T47D (cell line): ENCODE measurements at places on chromosomes 2 and 18.

DNA sequence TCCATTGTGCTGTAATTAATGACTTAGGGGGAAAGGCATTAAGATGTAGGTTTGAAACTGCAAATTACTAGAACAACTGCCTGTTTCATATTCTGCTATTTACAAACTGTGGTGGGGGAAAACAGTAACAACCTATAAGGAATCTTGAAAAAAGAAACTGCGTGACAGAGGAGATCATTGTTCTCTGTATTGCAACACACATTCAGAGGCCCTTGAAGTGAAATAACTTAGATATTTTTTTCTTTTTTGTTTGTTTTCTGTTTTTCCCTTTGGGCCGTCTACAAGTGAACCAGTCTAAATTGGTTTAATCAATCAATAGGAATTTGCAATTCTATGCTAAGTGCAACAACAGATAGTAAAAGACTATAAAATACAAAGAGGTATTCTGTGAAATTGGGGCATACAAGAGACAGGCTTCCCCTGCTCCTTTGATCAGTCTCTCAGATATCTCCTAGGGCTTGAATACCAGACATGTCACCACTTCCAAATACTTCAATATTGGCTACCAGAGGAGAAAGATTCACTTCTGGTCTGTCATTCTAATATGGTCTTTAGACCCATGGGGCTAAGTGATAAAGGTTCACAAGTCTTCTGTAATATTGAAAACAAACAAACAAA is 2055.1 kb upstream of the CELF4 start:
- no peak for DNase-seq

GRCh38 chr2:195756218-195756942 is 99.4 kb downstream of the SLC39A10 start:
- no peak for DNase-seq

DNA sequence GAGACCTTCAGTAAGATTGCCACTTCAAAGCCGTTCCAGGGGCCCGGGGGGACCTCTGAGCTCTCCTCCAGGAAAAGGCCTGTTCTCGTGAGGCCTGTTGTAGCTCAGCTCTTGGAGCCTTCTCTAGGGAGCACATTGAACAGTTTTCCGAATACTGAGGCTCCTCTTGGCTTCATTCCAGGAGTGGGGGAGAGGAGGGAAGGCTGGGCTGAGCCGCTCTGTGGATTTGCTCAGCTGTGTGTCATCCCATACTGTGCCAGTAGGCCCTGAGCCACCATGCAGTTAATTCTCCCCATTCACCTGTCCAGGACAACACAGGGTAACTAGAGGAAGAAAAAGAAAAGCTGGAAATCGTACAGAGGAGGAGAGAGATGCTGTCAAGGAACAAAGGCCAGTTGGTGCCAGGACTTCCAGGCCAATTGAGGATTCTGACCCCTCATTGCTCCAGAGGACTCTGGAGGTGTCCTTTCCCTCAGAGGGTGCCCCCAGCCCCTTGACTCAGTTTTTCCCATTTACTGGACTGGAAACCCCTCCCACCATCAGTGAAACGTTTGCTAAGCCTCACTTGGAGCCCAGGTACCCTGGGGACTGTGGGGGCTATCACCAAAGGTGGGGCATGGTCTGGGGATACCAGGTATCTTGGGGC is 41.4 kb downstream of the HS1BP3 start:
- peak; percentile 29 for DNase-seq

- no peak for DNase-seq
These were observed 848 bp downstream of the TMSB10 start for GRCh38 chr2:84906108-84906899.

DNA sequence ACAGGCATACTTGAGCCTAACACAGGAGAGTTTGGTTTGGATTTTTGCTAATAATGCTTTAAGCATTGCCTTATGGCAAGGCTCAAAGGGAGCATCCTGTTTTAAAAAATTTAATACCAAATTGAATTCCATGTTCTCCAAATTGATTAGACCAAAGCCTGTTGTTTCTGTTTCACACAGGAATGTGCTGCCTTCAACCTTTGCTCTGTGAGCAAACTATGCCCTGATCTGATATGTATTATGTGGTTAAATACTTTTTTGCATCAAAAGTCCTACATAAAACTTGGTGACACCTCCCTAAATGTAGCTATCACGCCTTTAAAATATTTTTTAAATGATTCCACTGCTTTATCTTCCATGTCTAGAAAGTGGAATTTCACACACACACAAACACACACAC is 691.4 kb downstream of the CPS1 start:
- DNase-seq = no peak

DNA sequence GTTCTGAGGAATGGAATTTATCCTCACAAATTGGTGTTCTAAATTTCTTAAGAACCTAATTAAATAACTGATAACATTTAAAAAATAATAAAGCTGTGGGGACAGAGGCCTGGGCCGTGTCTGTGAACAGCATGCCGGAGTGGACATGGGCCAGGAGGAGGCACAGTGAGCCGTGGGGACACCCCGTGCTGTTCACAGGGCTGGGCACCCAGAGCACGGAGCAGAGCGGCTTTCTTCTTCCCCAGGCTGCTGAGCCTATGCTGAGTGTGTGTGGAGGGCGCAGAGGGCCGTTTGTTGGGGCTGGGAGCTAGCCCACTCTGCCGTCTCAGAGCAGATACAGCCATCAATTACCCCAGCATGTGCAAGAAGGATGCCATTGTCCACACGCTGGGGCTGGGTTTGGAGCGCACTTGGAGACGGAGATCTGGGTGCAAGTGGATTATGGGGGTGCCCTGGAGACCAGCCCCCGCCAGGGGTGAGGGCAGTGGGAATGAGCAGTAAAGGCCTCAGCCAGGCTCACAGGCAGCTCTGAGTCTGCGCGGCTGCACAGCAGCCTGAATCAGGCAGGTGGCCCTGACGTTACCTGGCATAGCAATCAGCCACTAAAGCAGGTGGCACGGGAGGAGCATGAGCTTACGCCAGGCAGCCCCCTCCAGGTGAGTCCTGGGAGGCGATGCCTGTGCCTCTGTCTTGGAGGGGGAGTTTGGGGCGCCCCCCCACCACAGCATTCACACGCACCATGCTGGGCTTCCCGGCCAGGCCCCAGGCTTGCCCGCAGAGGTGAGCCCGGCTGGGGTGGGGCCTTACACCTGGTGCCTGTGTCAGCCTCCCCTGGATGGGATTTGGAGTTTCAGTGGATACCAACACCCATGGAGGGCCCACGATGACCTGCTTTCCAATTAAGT is 52.1 kb upstream of the SLC66A3 start:
- no peak for DNase-seq

DNA sequence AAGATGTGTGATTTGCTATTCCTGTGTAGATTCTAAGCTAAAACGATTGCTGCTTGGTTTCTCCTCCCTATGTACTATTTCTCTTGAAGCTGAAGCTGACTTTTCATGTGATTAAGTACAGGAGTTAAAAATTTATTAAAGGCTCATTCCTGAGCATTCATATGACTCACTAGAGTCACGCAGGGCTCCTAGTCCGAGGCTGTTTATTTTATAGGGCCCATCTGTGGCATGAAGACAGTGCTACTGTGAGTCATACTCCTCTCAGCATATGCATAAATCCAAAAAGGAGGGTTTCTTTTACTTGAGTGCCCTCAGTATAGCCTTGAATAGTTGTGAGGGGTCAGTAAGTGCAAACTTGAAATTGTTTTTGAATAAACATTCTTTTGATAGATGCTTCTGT is 378.8 kb downstream of the PTPRM start:
- DNase-seq = no peak

GRCh38 chr2:217645896-217646295 is 356.9 kb downstream of the TNS1 start:
- no peak for DNase-seq

DNA sequence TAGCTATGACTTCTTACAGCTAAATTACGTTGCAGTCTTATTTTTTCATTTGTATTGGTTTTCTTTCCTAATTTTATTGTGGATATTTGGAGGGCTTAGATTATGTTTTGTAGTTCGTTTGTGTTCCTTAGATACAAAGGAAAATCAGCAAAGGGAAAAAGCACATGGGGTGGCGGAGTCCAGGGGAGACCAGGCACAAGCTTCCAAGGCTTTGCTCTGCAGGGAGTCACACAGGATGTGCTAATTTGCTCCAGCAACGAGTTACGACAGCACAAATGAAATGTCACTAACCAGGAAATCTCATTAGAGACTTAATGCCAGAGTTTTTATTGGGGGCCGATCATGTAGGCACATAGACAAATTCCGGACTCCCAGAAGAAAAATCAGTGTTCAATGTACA is 60.5 kb upstream of the CABYR start:
- DNase-seq = no peak

- no peak for DNase-seq
These were observed 36.5 kb downstream of the ZNF385B start for GRCh38 chr2:179824961-179825360.

DNA sequence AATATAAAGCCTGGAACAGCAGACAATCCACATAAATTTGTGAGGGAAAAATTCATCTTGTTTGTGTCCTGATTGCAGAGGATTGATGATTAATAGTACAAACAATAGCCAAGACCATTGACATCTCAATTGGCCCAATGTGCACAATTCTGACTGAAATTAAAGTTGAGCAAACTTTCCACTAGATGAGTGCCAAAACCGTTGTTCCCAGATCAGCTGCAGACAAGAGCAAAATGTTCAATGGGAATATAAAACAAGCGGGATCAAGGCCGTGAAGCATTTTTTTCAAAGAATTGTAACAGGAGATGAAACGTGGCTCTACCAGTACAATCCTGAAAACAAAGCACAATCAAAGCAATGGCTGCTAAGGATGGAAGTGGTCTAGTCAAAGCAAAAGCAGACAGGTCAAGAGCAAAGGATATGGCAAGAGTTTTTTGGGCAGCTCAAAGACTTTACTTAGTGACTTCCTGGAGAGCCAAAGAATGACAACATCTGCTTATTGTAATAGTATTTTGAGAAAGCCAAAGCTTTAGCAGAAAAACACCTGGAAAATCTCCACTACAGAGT is 55.9 kb upstream of the KIF5C start:
- DNase-seq = no peak

DNA sequence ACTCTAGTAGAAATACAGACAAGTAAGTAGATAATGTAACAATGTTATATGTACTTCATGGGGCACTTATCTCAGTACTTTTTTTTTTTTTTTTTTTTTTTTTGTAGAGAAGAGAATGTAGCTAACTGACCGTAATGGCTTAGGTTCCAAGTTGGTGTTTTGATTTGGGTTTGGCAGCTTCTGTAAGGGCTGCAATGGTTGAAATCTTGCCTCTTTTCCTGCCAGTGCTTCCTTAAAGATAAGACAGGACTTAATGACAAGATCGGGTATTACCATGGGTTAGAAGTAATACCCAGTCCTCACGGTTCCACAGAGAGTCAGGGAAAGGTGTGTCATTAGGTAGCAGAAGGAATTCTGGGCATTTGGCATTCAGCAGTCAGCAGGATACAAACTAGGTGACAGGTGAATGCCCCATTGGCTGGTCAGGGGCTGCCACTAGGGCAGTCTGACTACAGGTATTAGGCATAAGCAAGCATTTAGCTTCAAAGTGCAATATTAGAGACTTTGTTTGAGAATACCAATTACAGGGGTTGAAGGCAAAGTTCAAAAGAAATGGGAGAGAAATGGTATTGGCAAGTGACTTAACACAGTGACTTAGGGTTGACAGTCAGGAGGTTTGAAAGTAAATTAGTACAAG is 189.4 kb upstream of the RND3 start:
- DNase-seq = no peak

DNA sequence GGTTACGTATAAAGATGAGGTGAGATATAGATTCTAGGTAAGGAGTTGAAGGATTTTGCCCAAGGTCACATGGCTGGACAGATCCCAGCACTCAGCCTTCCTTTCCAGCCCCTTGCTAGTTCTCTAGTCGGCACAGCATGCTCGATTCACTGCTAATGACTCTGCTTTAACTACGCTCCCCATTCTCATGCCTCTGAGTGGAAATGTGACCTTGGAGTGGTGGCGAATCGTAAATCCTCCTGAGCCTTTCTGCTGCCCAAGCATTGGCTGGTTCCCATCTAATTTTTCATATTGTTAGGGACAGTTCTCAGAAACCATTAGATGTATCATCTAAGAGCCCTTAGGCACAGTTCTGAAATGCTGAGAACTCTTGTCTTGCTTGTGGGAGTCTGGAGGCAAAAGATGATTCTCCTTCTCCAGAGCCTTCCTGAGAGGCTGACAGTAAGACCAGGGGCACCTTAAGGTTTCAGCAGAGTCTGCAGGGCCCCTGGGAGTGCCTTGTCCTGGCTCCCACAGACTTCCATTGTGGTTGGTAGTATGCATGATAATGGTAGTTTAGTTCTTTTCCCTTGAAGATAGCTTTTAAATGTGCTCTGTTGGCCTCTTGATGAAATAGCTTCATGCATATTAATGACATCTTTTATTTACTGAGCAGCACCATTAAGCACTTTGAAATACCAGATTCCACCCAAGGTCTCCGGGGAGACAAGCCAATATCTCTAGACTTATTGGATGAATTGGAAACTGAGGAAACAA is 377.8 kb upstream of the SLC14A2 start:
- DNase-seq = no peak

DNA sequence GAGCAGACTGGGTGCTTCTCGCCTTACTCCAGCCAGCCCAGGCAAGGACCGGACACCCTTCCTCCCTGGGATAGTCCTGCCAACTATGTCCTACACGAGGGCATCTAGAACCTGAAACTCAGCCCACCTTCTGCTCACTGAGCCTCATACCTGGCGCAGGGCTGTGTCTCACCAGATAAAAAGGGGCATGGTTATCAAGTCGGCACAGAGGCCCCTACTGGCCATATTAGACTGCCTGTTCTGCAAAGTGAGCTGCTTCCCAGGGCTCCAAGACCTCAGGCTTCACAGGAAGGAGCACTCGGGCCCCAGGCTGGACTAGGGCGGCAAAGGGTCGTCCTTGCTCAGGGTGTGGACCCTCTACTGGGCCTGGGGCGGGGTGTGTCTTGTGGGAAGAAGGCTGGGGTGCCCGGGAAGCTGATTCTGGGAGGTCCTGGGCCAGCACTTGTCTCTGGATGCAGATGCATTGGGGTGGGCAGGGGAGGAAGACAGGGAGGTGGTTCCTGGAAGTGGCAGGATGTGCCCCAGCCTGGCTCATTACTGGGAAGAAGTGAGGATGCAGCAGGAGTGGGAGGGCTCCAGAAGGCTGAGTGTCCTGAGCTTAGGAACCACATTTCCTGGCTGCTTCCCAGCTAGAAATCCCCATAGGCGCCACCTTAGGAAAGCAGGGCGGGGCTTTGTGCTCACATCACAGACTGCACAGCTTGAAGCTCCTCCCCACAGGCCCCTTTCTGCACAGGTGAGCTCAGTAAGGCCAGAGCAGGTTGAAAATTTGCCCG is 19.6 kb downstream of the EHD3 start:
- DNase-seq = no peak

DNA sequence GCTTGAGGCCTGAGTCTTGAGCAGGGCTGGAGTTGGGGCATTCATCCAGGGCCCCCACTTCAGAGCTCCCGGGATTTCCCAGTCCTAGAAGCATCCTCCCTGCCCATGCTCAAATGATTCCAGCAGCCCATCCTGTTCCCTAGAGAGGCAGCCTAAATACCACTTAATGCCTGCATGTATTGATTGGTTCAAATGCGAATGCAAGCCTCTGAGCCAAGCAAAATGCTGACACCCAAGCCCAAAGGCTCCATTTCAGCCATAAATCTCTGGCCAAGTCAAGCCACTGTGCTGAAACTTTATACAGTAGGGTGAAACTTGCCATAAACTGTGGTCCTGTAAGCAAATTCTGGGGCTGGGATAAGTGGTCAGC is 279.8 kb downstream of the CLIP4 start:
- DNase-seq = no peak

- DNase-seq = no peak
These were observed 14.2 kb downstream of the NIFK start for GRCh38 chr2:121722479-121722878.
